KG1 (cell line): ENCODE measurements at places on chromosomes 6 and 20.

- DNase-seq, result no peak
Observed at GRCh38 chr20:17594443-17594842, 24.6 kb downstream of the DSTN start.

- no peak for DNase-seq
Observed at GRCh38 chr6:6595952-6596351, 7.4 kb downstream of the LY86 start.

GRCh38 chr6:9623985-9624384, 790.9 kb downstream of the TFAP2A start:
- no peak for DNase-seq

GRCh38 chr20:14312001-14312400, 25.4 kb downstream of the FLRT3 start:
- DNase-seq, result no peak

- DNase-seq, result no peak
Observed at GRCh38 chr6:130366107-130367005, 539 bp downstream of the TMEM200A start.

DNA sequence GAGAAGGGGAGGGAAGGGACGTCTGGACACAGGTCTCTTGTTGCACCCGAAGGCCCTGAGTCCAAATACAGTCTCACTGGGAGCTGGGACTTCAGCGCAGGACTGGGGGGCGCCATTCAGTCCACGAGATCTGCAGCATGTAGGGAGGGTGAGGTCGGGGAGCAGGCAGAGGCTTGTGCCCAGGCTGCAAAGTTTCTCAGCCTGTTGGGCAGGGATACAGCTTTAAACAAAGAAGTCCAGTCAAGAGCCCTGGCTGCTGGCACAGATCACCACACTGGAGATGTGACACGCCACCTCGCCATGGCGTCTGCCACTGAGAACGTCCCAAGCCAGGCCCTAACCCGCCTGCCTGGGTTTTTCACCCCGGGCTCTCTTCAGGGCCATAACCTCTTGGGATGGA, 256.6 kb downstream of the DLL1 start:
- no peak for DNase-seq
